ENCODE measurements at places on chromosomes 7 and 10. TPM values are rescaled to one million over a fixed set of nuclear protein-coding genes. Genes with fewer than 3 reads are reported as not detected.

IFIT2 gene
- total RNA-seq: 2.0 TPM

LRGUK gene
- not detected for total RNA-seq

GRM3 gene
- not detected for total RNA-seq

MOGAT3 gene
- total RNA-seq: not detected

SORCS3 gene
- total RNA-seq: not detected

SPACDR gene
- 2.7 TPM for total RNA-seq

ANXA11 gene
- 203 TPM for total RNA-seq

CALHM1 gene
- total RNA-seq: not detected

PDCD11 gene
- total RNA-seq: 28.1 TPM

RGR gene
- total RNA-seq: not detected

CRHR2 gene
- not detected for total RNA-seq

TNS3 gene
- total RNA-seq: 49.9 TPM

SPDYE2 gene
- not detected for total RNA-seq

TWIST1 gene
- 29.6 TPM for total RNA-seq

ARL3 gene
- 10.4 TPM for total RNA-seq

AZGP1 gene
- under 0.01 TPM for total RNA-seq

CNTNAP2 gene
- under 0.01 TPM for total RNA-seq

CCDC201 gene
- not detected for total RNA-seq

STRIP2 gene
- 5.6 TPM for total RNA-seq

AKR1C1 gene
- total RNA-seq: 28.4 TPM

FAM25A gene
- not detected for total RNA-seq

SPDYE6 gene
- not detected for total RNA-seq

SRRM3 gene
- total RNA-seq: 1.3 TPM

CPA2 gene
- not detected for total RNA-seq

CRPPA gene
- total RNA-seq: 0.74 TPM

PALD1 gene
- total RNA-seq: 1.3 TPM

ANKRD7 gene
- 0.89 TPM for total RNA-seq

INSYN2A gene
- 0.50 TPM for total RNA-seq

OPN4 gene
- not detected for total RNA-seq

ARHGAP22 gene
- total RNA-seq: 28.9 TPM

RAPGEF5 gene
- 0.15 TPM for total RNA-seq

C10orf67 gene
- not detected for total RNA-seq

AGAP5 gene
- total RNA-seq: 2.5 TPM

PARD3 gene
- total RNA-seq: 15.9 TPM

WDR86 gene
- 6.7 TPM for total RNA-seq

RASA4B gene
- 0.59 TPM for total RNA-seq

PHKG1 gene
- total RNA-seq: not detected

STEAP1B gene
- 23.0 TPM for total RNA-seq

TET1 gene
- 1.8 TPM for total RNA-seq

All from bronchus fibroblast of lung (primary cell).